K562 (cell line): ENCODE measurements at places on chromosomes 16 and 17.

DNA sequence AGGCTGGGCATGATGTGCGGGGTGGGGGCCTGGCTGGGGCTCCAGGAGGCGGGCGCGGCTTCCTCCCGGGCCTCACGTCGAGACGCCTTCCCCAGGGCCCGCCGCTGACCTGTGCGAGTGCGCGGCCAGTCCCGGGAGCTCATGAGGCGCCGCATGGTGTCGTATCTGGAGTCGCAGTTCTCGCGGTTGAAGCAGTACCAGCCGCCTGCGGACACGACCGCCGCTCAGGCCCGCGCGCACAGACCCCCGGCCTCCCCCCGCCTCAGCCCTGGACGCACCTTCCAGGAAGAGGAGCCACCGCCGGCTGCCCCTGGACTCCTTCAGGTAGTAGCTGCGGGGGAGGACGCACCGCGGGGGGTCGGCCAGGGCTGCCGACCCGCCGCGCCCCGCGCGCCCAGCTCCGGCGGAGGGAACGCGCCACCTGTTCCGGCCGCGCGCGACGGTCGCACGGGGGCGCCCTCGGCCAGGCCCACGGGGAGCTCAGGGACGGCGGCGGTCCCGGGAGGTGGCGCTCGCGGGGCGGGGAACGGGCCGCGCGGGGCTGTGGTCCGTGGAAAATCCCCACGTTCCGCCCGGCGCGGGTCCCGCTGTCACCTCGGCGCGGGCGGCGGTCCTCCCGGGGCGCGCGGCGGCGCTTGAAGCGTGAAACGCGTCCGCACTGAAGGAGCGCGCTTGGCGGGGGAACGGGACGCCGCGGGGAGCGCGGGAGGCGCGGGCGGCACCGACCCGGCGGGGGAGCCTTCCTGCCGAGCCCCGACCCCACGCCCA lies 1.4 kb downstream of the NOTUM start:
- DNase-seq = peak; percentile 87

- DNase-seq = no peak
Observed at GRCh38 chr17:77466596-77467223, 325.9 kb downstream of the SEC14L1 start.

DNA sequence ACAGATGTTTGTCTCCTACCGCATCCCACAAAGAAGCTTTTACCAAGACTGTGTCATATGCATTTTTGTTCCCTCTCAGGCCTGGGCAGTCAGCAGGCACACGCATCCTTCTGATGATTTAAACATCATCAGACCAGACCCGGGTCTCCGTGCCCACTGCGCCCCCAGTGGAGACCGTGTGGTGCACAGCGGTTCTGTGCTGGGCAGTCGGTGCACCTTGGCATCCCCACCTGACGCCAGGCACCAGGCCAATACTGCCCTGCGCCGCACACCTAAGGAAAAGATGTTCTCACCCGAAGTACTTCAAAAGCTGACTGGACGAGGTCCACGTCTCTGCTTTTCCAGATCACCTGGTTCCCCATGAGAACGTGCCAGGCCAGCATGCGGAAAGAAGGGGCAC lies 10.6 kb upstream of the PLD6 start:
- no peak for DNase-seq

- no peak for DNase-seq
Observed at GRCh38 chr16:56888806-56889205, 23.8 kb downstream of the SLC12A3 start.

GRCh38 chr17:39742856-39743436 lies 5.2 kb downstream of the GRB7 start:
- no peak for DNase-seq

GRCh38 chr17:65584604-65585521 lies 23.4 kb upstream of the AXIN2 start:
- DNase-seq = no peak

DNA sequence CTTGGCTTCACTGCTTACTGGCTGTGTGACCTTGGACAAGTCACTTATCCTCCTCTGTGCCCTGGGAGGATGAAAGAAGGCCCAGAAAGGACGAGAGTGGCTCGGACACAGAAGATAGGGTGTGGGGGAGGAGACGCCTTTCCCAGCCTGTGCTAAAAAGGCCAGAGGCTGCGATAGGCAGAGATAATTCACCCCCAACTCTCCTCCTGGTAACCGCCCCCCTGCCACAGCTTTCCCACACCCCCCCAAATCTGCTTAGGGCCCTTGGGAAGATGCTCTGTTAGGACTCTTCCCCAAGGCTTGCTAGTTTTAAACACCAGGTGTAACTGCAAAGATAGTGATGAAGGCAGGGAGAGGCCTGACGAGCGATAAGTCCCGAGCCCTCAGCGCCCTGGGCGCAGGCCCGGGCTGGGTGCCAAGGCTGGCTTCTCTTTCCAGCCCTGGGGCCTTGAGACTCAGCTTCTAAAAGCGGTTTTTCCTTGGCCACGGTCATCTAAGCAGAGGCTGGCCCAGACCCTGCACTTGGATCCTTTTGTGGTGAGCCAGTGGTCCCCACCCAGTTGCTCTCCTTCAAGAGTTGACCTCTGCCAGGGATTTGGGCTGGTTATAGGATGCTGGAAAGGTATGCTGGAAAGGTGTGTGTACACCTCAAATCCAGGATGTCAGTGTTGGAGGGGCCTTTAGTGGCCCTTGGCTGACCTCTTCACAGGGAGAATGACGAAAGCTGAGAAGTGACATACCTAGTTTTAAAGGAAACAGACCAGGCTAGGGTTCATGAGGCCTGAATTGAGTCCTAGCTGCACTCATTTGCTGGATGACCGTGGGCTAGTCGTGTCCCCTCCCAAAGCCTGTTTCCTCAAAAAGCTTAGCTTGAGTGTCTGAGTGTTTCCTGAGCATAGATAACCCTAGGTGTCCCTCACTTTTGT lies 3.4 kb upstream of the PPP1R9B start:
- DNase-seq = peak; percentile 85

GRCh38 chr17:58325976-58326468 lies 2.6 kb downstream of the TSPOAP1 start:
- DNase-seq = peak; percentile 47

GRCh38 chr17:8947201-8947600 lies 18.3 kb downstream of the PIK3R5 start:
- DNase-seq = no peak
